ENCODE measurements at places on chromosomes 6 and 20.
A peak's percentile ranks its signal among the peaks of the same experiment; 100 is the strongest.

- no peak for DNase-seq
Observed at GRCh38 chr6:151434369-151434768, 17.6 kb downstream of the RMND1 start.

GRCh38 chr20:52096117-52096516, 95.5 kb downstream of the ZFP64 start:
- no peak for DNase-seq

GRCh38 chr6:149128489-149129145, 188.9 kb upstream of the TAB2 start:
- no peak for DNase-seq

DNA sequence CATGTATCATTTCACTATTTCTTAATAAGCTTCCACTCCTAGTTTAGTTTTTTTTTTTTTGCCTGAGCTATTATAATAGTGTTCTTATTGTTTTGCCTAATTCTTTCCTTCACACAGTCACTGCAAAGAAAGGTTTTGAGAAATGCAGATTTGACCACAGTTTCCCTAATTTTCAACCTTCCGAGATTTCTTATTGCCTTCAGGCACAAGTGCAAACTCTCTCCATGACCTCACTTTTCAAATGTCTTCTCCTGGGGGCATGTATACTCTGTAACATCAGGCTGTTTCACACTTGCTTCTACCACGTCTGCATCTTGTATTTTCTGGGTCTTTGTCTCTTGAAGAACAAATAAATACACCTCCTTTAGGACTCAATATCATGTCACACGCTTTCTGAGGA, 339.0 kb upstream of the CITED2 start:
- no peak for DNase-seq

DNA sequence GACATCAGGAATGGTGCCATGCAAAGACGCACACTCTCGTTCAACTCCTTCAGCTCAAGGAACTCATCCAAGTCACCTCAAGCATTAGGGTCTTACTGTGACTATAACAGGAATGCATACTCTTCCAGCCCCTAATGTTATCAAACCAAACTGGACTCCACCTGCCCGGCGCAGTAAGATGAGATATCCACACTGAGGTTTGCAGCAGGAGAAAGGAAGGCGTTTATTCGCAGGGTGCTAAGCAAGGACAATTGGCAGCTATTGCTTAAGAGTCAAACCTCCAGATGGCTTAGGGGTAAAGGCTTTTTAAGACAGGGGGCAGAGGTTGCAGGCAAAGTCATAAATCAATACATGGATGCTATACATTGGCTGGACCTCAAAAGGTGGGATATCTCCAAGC, 159.4 kb upstream of the TAB2 start:
- DNase-seq = no peak

- DNase-seq = no peak
Observed at GRCh38 chr6:35474131-35474941, 6.1 kb downstream of the RPL10A start.

GRCh38 chr6:33344701-33345697, 27.5 kb upstream of the ZBTB22 start:
- no peak for DNase-seq

- no peak for DNase-seq
Observed at GRCh38 chr6:66866801-66867200, 1159.8 kb upstream of the EYS start.

GRCh38 chr6:20254295-20254694, 42.0 kb upstream of the MBOAT1 start:
- DNase-seq = no peak

GRCh38 chr20:20369250-20370093, 1.6 kb downstream of the INSM1 start:
- DNase-seq = no peak

- peak; percentile 59 for DNase-seq
Observed at GRCh38 chr6:155314773-155315515, 660 bp upstream of the TFB1M start.

GRCh38 chr6:165884813-165885765, 222.0 kb upstream of the PDE10A start:
- DNase-seq = no peak

- no peak for DNase-seq
Observed at GRCh38 chr6:45477790-45478189, 100.1 kb upstream of the SUPT3H start.

DNA sequence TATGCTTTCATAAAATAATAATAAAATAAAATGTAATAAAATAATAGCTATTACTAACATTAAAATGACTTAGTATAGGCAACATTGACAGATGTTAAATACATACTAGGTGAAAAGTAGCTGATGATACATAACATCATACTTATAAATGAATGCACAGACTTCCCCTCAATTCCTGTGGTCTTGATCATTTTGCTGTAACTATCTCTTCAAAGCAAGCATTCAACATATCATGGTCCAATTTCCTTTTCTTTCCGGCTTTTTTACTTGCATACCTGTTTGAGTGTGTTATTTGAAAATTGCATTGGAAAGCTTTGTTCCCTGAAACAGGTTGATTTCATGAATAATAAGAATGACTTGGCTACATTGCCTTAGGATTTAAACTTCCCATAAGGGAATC, 309.3 kb downstream of the HDGFL1 start:
- DNase-seq = no peak

- no peak for DNase-seq
Observed at GRCh38 chr20:11952639-11953038, 34.9 kb downstream of the BTBD3 start.

- no peak for DNase-seq
Observed at GRCh38 chr6:110815015-110815410, 256 bp downstream of the CDK19 start.

- no peak for DNase-seq
Observed at GRCh38 chr6:2108700-2109306, 136.6 kb downstream of the GMDS start.

DNA sequence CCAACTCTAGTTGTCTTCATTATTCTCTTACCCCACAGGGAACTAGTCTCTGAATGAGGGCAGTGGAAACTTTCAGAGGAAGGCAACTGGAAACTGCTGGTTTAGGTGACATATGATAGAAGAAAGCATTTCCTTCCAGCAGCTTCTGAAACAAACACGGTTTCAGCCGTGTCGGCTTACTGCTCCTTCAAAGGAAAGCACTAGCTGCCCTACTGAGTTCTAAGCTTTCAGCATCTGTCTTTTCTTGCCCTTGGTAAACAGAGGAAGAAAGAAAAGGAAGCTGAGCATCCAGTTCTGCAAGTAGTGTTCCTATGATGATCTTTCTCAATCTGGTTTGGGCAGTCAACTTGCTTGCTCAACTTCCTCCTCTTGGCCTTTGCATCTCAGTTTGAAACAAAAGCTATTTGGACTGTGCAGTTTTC, 117.5 kb upstream of the CEP85L start:
- no peak for DNase-seq

DNA sequence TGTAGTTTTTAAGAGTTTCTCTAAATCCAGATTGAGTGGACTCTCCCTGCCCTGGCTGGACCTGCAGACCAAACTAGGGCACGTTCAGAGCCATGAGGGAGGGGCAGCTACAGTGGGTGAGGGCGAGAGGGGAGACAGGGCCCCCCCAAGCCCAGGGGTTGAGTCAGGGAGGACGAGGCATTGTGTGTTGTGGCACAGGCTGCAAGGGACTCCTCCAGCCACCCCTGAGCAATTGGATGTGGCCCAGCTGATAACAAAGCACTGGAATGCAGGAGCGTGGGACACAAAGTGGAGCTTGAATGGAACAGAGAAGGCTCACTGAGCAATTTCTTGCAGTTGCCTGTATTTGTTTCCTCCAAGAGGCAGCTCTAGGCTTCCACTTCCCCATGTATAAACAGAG, 43.5 kb upstream of the MYL9 start:
- DNase-seq = no peak

DNA sequence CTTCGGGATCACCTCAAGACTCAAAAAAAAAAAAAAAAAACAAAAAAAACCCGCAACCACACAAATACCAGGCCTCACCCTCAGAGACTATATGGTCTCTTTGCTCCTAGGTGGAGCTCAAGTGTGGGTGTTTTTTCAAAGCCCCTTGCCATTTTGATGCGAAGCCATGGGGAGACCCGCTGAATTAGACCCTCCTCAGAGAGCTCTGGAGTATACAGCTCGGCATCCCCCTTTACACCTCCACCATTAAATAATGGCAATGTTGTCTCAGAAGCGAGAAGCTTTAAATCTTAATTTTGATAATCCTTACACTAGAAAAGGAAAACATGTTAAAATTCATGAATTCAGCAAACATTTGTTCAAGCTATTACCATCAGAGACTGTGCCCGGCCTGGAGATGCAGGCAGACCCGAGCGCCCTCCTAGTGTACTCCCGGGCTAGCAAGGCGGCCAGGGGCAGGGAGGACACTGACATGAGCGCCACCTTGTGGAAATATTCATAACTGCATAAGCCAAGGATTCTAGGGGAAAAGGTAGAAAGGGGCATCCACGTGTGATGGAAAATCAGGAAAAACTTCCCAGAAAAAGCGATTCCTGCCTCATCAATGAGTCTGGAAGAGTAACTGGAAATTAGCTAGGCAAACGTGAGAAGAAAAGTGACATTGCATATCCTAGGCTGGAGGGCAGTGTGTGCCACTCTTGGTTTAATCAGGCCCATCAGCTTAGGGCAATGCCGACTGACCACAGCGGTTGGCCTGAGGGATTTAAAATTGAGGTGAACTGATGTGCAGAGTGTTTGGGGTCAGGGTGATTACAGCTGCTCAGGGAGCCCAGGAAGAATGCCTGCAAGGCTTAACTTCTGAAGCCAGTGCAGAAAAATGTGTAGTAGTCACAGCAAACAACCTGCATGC, 72.5 kb downstream of the B3GAT2 start:
- DNase-seq = no peak

DNA sequence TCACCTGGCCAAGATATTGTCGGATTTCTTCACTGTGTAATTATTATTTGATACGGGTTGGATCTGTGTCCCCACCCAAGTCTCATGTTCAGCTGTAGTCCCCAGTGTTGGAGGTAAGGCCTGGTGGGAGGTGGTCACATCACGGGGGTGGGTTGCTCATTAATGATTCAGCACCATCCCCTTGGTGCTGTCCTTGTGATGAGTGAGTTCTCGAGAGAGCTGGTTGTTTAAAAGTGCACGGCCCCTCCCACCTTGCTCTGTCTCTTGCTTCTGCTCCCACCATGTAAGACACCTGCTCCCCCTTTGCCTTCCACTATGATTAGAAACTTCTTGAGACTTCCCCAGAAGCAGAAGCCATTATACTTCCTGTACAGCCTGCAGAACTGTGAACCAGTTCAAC, 173.9 kb upstream of the PMEPA1 start:
- no peak for DNase-seq

DNA sequence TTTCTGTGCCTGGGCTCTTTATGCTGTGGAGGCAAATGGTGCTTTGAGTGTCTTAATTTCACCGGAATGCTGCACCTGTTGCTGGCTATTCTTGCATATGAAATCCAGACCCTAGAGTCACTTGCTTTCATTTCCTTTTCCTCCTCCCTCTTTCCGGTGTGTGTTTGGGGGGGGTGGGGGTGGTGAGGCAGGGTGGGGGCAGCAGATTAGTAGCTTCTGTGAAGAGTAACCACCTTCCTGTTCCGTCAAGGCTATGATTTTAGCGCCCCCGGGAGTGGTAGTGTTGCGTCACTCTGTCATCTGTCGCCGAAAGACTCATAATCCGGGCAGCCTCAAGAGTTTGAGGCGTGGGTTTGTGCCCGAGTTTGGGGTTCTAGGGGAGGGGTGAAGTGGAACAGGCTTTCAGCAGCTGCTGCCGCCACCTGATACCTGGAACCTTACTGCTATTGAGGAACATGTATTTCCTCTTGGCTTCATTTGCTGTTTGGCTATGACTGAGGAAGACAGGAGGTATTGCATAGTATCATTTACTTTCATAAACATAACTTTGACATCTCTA, 49.1 kb downstream of the UTRN start:
- no peak for DNase-seq

- no peak for DNase-seq
Observed at GRCh38 chr20:43957392-43957791, 42.7 kb downstream of the TOX2 start.

- no peak for DNase-seq
Observed at GRCh38 chr6:98843271-98844243, 9.2 kb downstream of the POU3F2 start.

DNA sequence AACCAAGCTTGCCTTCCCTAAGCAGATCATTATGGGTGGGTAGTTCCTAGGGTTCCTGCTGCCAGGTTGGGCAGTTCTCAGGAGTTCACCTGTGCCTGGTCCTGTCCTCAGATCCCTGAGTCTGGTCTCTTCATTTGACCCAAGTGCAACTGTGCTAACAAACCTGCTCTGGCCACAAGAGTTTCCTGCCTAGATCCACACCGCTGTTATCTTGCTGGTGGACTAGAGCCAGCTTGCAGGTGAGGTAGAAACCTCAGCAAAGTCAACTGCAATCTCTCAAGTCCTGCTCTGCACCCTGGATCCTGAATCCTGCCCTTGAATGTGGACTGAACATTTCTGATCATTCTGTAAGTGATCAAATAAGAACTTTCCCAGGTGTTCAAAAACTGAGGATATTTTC, 191.8 kb upstream of the LRFN2 start:
- DNase-seq = no peak

- DNase-seq = no peak
Observed at GRCh38 chr6:12801141-12801540, 84.6 kb downstream of the PHACTR1 start.

- DNase-seq = no peak
Observed at GRCh38 chr20:20797521-20798310, 85.3 kb upstream of the RALGAPA2 start.

DNA sequence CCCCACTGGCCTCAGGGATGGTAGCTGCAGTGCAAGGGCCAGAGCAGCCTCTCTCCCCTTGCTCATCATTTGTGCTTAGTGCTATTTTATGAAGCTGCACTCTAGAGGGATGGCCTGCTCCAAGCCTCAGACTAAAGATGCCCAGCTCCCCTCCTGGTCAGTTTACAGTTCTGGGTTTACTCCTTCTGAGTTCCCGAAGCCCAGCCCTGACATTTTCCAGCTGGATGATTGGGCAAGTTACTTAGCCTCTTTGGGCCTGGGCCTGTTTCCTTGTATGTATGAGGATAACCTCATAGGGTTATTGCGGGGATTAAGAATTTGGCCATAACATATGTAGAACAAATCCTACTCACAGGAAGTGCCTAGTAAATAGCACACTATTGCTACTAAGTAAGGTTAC, 31.8 kb upstream of the EMILIN3 start:
- DNase-seq = no peak

DNA sequence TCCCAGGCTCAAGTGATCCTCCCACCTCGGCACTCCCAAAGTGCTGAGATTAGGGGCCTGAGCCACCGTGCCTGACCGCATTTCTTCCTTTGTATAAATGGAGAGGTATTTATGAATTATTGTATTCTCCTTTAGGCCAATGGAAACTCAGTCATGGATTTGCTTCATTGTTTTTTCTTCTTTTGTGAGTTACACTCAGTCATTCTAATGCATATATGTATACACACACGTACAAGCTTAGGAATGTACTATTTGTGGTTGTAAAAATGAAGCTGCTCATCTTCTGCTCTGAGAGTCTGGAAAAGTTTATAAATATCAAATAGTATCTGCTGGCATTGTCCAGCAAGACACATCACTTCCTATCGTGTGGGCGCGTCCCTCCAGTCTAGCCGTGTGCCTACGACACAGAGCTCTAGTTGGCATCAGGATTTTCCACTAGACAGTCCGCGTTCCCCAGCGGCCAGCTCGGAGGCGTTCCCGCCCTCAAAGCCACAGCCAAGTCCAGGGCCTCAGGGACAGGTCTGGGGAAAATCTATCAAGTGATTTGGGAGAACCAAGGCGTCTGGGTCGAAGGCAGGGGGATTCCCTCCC, 215.2 kb downstream of the NFATC2 start:
- DNase-seq = no peak
